ENCODE measurements at places on chromosomes 5 and 9.

GRCh38 chr5:159447116-159447515 is 116.8 kb upstream of the IL12B start:
- DNase-seq = no peak

GRCh38 chr9:38389313-38389712 is 3.2 kb upstream of the ALDH1B1 start:
- DNase-seq = no peak

- DNase-seq = no peak
Measured at GRCh38 chr5:135016861-135017290, 17.2 kb downstream of the PITX1 start.

DNA sequence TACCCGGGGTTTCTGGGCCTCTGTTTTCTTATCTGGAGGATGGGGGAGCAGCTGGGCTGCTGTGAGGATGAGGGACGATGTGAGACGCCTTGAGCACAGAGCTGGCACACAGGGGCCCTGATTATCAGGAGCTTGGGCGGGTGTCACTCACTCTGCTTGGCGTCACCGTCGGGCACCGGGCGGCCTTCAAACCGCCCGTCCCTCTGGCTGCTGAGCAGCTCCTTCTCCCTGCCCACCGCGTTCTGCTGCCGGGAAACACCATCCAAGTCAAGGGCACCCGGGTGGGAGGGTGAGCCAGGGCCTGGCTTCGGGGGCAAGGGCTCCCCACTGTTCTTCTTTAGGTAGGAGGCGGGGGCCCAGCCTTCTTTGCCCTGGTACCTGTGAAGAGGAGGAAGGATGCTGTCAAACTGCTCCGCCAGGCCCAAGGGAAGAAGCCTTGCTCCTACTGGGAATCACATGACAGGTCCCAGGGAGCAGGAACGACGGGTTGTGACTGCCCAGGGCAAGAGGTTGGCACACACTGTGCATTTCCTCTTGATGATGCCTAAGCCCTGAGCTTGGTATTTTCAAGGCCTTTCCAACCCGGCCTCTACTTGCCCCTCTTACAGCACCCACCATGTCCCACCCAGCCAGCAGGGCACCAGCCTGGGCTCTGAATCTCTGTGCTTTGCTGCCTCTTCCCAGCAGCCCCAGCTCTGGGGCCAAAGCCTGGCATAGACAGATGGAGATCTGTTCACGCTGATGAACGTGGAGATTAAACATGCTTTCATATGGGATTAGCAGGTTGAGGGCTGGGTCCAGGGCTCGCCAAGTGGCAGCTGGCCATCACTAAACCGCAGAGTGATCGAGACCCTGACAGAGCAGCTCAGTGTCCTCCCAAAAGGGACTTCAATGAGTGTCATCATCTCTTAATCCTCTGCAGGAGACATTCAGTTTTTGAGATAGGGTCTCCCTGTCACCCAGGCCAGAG is 66.9 kb upstream of the UBTD2 start:
- DNase-seq = no peak

- no peak for DNase-seq
Measured at GRCh38 chr9:134870746-134871662, 9.6 kb upstream of the FCN2 start.

DNA sequence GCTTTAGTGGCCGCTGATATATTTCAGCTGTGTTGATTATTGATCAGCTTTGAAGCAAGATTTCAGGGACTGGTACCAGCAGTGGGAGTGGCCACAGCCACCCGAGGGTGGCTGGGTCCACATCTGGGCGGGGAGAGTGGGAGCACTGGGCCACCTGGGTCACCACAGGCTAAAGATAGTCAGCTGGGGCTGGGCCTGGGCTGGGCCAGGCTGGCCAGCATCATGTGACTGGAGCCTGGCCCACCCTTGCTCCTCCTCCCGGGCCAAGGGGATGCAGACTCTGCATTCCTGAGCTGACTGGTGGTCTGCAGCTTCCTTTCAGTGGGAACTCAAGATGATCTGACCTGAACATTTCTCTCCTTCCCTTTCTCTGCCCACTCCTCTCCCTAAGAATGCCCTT is 27.1 kb downstream of the LARP1 start:
- DNase-seq = no peak

DNA sequence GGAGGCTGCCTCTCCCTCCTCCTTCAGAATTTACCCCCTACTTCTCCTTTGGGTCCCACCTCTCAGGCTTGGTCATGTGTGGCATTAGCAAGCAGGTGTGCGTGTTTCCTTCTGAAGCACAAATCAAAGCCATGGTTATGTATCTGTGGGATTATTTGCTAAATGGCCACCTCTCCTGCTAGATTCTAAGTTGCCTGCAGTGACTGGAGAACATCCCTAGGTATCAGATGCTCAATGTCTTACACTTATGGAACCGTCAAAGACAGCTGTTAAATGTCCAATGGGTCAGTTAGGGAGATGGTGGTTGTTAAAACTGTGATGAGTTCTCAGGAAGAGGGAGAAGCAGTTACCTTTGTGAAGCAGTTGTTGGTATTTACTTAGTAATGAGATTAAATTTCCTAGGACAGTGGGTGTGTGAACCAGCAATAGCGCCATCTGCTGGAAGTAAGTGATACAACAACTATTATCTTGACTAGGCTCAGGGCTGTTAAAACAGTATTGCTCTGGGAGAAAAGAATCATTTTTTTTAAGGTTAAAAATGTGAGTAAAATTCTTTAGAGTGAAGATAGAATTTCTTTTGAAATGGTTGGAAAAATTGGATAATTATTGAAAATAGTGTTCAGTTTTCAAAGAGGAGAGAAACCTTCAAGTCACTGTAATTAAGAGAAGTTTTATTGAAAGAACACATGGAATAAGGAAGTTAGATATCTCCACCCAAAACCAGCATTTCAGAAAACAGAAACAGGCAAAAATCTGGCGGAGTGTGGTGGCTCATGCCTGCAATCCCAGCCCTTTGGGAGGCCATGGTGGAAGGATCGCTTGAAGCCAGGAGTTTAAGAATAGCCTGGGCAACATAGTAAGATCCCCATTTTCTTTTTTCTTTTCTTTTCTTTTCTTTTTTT is 71.3 kb downstream of the TMC1 start:
- DNase-seq = no peak

DNA sequence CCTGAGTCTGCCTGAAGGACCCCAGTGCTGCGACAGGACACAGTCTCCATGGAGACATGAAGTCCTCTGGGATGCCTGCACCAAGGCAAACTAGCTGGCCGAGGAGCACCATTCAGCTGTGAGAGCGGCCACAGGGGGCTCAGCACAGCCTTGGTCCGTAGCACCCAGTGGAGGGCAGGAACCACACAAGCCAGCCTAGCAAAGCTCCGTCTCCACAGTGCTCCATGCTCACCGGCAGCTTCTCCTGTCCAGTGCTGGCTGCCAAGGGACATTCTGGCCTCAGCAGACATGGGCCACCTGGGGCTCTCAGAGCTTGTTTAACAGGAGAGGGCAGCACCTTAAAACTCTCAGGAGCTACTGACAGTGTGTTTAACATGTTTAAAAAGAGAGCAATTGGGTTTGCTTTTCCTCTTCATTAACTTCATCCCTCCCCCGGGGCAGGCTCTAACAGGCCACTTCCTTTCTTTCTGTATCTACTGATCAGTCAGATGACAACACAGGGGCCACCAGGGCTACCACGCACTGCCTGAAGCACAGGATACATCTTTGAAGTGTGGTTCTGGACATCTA is 57.0 kb downstream of the SECISBP2 start:
- no peak for DNase-seq

- no peak for DNase-seq
Measured at GRCh38 chr9:12718482-12719026, 25.4 kb downstream of the TYRP1 start.

DNA sequence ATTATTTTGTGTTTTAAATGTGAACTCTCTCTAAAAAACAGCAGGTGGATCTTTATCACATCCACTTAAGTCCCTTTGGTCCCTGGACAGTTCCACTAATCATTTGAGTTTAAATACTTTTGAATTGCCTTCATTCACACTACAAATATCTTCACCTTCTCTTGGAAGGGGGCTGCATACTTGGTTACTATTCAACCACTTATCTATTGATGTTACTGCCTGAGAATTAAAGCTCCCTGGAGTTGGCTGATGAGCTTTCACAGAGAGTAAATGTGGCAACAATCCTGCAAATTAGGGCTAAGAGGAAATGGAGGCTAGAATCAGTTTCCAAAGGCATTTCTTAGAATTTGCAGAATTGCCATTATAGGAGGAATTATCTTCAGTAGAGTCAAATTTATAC is 180.4 kb downstream of the ST8SIA4 start:
- no peak for DNase-seq

- no peak for DNase-seq
Measured at GRCh38 chr5:121199216-121199999, 652.3 kb upstream of the FTMT start.

- no peak for DNase-seq
Measured at GRCh38 chr5:79617539-79617938, 5.3 kb downstream of the TENT2 start.

DNA sequence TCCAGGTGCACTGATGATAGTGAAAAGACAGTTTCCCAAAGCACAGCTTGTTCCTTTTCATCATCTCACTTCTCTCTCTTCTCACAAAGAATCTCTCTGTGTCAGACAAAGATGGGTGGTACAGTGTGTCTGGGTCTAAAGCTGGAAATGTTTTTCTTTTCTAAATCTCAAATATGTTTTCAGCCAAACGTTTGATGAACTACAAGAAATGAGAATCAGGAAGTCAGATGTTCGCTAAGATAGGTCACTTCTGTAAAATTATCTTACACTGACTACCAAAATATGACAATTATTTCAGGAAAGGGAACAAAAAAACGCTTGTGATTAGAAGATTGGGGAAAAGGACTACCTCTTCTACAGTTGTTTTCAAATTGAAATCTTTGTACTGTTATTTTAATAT is 708.8 kb downstream of the PTPRD start:
- no peak for DNase-seq

DNA sequence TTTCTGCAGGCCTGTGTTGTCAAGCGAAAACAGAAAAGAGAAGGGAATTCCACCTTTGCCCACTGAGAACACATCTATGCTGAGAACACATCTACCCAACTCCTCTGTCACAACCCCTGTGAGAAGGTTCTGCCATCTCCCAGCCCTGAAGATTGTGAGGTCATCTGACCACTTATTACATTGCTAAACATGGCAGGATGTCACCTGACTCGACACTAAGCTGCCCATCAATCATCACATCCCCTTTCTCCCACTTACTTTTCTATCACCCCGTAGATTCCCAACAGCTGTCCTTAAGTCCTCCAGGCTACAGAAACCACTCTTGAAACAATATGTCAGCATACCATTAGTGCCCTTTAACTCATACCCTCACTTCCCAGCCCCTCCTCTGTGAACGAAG is 64.2 kb upstream of the PRSS3 start:
- DNase-seq = no peak

DNA sequence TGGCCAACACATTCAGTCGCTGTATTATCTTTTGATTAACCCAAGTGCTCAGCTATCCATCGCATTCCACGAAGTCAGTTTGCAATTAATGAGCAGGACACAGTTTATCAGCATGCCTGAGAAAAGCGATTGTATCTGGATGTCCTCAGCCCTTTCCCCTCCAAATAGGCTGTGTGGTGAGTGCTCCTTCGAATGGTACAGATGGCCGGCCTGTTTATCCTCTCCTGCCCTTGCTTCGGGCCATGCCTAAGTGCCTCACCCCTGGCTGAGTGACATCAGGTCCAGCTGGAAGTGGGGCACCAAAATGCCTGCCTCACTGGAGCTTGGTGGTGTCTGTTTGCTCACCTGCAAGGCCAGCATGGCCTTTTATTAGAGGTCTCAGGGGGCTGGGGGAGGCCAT is 317.3 kb downstream of the GADD45G start:
- no peak for DNase-seq
